ENCODE measurements at places on chromosomes 16 and 17. TPM values are rescaled to one million over a fixed set of nuclear protein-coding genes. Genes with fewer than 3 reads are reported as not detected.
A peak's percentile ranks its signal among the peaks of the same experiment; 100 is the strongest.

The HOXB7 gene
- polyA plus RNA-seq = 0.39 TPM

The SLC16A11 gene
- 1.2 TPM for polyA plus RNA-seq

DNA sequence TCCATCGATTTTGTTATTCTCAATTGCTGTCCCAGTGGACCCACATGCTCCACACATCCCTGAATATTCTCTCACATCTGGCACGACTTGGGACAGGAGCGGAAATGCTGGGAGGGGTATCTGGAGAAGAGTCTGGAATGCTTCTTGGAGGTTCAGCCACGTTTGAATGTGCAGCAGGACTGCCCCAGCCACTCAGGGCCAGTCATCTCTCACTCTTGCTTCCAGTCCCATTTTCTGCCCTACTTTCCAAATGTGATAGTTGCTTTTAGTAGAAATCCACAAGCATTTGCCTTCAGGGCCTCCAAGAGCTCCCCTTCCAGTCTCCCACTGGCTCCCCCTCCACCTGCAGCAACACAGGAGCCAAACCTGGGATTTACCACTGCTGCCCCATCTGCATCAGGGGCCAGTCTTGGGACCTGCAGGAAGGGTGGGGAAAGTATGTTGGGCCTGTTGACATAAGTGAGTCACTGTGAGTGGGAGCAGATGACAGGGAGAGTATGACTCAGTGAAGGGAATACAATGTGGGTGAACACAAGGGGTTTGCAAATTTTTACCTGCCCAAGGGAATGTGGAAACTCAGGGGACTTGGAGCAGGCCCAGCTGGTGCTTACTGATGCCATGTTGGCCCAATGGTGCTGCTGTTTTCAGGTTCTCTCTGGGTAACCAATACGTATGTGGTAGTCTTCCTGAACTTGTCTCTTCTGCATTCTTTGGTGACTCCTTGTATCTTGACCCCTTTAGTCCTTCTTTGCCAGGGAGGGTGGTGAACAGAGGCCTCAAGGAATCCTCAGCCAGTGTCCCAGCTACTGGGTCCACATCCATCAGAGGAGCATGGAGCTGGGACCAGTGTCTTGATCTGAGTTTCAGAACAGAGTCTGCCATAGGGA, 78.8 kb upstream of the CRHR1 start:
- no peak for DNase-seq

DNA sequence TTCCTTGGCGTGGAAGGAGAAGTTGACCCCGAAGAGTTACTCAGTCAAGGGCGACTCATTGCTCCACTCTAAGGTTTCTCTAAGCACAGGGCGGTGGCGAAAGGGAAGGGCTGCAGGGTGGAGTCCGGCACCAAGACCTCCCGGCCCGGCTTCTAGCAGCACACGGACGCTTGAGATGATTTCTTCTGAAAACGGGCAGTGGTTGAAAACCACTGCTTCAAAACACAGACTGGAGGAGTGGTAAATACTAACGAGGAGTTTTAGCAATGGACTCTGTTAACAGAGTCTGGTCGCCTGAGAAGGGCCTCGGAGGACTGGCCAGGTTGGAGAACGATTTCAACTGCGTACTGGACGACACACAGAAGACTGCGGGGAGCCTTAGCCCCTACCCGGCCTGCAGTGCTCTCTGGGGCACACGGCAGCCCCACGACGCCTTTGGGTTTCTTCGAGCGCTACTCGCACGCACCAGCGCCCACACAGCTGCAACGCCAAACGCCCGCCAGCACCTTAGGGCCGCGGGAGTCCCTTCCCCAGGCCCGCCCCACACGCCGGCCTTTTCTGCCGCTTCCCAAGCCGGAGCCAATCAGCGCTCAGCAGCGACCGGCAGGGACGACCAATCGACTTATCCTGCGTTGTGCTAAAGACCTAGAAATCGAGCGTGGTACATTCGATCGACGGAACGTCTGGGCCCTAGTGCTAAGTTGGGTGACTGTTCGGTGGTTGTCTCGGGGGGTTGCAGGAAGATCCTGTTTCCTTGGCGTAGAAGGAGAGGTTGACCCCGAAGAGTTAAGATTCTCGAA, 14.4 kb upstream of the CA4 start:
- DNase-seq = peak; percentile 59

GRCh38 chr17:42537156-42537805, 1.2 kb downstream of the NAGLU start:
- no peak for DNase-seq

- DNase-seq = no peak
Observed at GRCh38 chr17:28392491-28392890, 13.5 kb downstream of the SLC46A1 start.

The VAT1L gene
- polyA plus RNA-seq = not detected

DNA sequence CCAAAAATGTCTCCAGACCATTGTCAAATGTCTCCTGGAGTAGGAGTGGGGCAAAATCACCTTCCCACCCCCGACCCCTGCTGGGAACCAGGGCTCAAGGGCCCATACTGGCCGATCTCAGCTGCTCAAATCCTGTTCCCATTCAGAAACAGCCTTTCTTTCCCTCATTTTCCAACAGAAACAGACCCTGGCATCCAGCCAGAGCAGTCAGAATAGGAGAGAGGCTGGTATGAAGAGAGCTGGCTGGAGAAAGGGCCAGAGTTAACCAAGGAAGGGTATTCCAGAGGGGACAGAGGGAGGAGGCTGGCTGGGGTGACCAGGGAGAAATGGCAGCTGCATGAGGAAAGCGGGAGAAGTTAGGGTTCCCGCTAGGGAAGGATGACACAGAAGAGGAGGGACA, 199.1 kb downstream of the XYLT1 start:
- DNase-seq = no peak

DNA sequence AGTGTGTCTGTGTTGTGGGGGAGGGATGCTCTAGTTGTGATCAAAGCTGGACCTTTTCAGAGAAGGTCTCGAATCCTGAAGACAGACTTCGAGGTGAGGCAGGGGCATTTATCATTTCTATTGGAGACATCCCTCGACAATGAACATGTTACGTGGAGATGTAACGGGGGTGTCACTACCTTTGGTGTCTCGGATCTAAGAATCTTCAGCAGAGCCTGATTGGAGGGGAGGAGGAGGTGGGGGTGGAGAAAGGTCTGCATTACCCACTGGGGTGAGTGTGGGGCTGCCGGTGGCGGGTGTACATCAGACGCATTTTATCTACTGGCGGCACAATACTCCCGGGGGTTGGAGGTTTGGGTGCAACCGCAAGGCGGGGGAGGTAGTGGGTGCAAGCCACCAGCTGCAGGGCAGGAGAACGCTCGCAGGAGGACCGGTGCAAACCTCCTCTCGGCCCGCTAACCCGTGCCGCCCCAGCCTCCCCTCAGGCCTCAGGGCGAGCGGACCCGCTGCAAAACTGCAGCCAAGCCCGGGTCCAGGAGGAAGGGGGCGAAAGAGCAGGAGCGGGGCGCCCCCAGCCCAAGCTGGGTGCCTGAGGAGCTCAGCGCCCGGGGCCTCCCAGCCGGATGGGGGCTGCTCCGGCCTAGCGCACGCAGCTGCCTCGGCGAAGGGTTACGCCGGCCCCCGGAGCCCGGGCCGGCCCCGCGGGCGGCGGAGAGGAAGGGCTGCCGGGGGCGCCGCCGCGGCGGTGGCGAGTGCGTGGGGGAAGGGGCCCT, 735 bp downstream of the ZNF652 start:
- DNase-seq = peak; percentile 85

GRCh38 chr17:12842936-12843335, 53.6 kb downstream of the ARHGAP44 start:
- DNase-seq = no peak

GRCh38 chr17:56110463-56111135, 42.7 kb upstream of the ANKFN1 start:
- no peak for DNase-seq

DNA sequence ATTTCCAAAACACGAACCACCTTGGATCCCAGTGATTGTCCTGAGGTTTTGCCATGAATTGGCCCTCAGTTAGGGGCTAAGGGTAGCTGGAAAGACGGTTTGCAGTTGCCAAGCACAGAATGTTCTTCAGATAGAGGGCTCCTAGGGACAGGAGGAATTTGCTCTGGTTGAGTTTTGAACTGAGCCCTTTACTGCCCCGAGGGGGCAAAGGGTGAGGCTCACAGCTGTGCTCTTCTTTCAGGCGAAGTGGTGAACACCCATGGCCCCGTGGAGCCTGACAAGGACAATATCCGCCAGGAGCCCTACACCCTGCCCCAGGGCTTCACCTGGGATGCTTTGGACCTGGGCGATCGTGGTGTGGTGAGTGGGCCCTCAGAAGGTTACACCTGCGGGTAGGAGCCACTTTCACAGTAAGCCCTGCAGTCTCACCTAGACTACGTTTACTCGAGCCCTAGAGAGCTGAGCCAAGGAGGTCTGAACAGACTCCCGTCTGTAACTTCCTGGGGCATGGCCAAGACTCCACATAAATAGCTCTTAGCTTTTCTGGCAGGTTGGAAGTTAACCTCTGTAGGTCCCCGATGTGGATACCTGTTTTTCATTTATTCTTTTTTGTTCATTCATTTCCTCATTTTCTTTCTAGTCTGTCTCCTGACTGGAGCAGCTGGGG, 32.5 kb downstream of the NMT1 start:
- no peak for DNase-seq

DNA sequence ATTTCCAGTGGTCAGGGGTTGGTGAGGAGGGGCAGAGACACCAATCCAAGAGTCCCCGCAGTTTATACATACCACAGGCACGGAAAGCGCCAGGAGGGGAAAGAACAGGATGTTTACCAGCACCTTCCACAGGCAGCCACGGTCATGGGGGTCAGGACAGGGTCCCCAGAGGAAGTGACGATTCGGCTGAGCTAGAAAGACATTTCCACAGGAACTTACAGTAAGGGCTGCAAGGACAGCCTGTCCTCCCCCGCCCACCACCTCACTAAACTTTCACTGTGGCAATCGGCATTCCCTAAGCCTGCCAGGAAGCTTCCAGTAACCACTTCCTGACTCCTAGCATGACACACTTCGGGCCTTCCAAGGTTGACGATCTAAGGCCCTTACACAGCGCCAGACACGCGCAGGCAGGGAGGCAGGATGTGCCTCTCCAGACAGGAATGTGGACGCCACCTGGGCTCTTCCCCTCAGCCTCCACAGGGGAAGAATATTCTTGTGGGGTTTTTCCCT, 1.2 kb upstream of the MT2A start:
- peak; percentile 46 for DNase-seq

The OR3A2 gene
- 3.8 TPM for polyA plus RNA-seq

GRCh38 chr16:67278773-67279295, 498 bp upstream of the PLEKHG4 start:
- no peak for DNase-seq

The BAIAP3 gene
- polyA plus RNA-seq = 4.0 TPM

GRCh38 chr17:77465358-77466041, 324.7 kb downstream of the SEC14L1 start:
- DNase-seq = peak; percentile 83

DNA sequence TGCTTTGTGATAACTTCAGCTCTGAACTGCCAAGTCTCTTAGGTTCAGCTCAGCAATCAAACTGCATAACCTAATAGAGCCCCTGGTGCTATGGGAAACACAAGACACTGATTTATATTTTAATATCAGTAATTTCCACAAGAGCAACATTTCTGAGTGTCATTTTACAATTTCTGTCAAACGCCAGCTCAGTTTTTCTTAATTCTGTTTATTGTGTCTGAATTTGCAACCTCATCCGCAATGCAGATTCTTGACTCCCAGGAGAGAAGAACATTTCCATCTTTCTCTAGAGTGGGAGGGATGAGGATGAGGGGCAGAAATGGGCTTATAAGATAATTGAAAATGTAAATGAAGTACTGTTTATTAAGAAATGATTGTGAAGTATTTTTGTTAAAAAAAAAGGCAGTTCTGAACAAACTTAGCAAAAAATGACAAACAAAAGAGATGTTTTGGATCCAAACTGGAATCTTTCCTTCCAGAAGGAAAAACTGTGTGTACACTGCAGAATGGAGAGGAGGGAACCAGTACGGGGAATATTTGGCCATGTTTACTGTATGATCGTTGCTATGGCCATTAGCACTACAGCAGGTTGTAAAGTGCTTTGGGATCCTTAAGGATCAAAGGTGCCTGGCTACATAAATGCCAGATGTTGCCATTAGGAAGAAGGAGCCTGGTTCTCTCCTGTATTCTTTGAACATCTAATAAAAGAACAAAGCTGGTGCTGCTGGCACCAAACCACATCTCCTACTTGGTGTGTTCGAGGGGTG, 7.4 kb upstream of the PMFBP1 start:
- DNase-seq = no peak

DNA sequence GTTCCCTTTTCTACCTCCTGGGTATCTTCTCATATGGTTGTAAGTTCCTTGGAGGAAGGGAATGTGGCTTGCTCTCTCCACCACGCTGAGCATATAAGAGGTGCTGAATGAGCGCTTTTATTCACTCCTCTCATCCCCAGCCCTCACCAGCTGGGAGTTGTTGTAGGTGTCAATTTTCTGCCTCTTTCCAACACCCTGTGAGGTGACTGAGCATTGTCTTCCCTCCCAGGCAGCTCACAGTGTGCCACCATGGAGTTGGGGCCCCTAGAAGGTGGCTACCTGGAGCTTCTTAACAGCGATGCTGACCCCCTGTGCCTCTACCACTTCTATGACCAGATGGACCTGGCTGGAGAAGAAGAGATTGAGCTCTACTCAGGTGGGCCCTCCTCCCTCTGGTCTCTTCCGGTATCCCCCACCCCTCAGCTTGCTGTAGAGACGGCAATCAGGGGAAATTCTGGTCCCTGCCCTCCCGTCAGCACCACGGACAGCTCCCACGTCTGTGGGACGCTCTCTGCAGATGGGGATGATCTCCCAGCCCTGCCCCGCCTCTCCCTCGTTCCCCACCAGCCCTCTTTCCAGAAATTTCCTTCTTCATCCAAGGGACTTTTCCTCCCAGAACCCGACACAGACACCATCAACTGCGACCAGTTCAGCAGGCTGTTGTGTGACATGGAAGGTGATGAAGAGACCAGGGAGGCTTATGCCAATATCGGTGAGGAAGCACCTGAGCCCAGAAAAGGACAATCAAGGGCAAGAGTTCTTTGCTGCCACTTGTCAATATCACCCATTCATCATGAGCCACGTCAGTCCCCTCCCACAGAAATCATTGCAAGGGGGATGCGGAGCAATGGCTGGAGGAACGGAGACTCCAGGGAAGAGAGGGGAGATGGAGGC, 18.3 kb downstream of the CIITA start:
- DNase-seq = no peak

The OR1F1 gene
- polyA plus RNA-seq = not detected

DNA sequence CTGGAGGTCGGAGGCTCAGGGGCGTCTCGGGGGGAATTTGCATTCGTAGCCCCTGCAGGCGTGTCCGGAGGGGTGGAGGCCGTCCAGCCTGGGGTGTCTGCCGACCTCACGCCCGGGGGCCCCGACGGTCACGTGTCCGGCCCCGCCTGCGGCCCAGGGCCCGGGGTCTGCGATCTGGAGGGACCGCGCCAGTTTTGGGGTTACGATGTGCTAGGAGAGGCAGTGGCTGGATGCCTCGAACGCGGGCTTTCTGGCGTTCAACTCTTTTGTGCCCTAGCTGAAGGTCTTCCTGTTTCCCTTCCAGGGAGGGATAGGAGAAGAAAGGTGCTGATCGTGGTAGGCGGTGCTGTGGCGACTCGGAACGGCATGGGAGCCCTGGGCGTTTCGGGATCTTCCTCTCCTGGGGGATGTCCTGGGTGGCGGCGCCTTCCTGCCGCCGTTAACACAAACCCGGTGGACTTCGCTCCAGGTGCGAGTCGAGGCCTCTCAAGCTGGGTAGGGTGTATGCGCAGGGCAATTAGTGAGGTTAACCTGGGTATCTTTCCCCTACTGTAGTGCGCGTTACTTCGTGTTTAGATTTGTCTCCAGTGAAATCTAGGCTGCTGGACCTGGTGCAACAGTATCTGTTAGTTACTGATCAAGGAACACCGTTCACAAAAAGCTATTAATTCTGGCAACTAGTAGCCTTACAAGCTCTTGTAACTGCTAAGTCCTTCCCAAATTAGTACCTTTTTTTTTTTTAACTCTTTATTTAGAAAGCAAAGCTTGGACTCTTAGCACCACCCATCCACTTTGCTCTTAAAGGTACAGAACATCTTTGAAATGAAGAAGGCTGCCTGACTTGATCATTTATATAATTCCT, 1.3 kb downstream of the AKAP1 start:
- DNase-seq = peak; percentile 11

The SLC13A2 gene
- not detected for polyA plus RNA-seq

All from immature natural killer cell (primary cell).